Activated CD4-positive, alpha-beta T cell treated with anti-CD3 and anti-CD28 coated beads, Interleukin-2, amount 50 U/mL, for 16 hours (primary cell): ENCODE measurements at places on chromosomes 4 and X.

DNA sequence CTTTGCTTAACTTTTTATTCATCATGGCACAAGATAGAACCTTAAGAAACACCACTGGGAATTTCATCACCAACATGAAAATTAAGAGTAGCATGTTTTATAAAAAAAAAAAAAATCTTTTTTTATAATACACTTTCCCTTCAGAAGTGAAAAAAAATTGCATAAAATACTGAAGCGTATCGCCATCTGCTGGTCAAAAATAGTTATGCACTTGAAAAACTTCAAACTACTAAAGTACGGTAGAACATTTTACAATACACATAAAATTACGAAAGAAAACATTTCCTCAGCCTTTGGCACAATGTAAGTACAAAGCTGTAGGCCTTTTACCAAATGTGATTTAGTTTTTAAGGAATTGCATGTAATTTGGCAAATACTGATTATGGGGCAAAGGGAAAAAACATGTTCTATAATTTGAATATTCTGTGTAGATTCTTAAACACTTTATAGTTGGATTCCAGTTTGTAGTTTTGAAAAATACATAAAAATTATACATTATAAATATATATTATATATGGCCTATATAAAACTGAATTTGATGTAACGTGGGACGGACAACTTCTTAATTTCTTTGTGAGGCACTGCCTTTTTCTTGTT is 26.5 kb downstream of the HCCS start:
- peak; percentile 22 for DNase-seq

GRCh38 chr4:139841464-139842195 is 176.0 kb downstream of the MGST2 start:
- DNase-seq: no peak

- peak; percentile 11 for DNase-seq
Observed at GRCh38 chrX:34638116-34638515, 19.0 kb downstream of the TMEM47 start.

DNA sequence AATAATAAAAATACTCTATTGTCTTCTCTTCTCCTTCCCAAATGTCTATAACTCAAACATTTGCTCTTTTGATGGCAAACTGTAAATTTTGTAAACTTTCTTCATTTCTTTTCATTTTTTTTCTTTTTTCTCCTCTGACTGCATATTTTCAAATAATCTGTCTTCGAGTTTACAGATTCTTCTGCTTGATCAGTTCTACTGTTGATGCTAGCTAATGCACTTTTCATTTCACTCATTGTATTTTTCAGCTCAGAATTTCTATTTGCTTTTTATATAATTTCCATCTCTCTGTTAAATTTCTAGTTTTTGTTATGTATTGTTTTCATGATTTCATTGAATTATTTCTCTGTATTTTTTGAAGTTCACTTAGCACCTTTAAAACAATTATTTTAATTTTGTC is 646.8 kb upstream of the INTU start:
- no peak for DNase-seq

- DNase-seq: no peak
Observed at GRCh38 chr4:22412013-22412412, 103.9 kb downstream of the ADGRA3 start.

- no peak for DNase-seq
Observed at GRCh38 chrX:155143959-155144548, 72.2 kb upstream of the VBP1 start.
